ENCODE measurements at places on chromosomes 2 and 18. TPM values are rescaled to one million over a fixed set of nuclear protein-coding genes. Genes with fewer than 3 reads are reported as not detected.

GPR148 gene
- total RNA-seq, result not detected

DSC3 gene
- 0.31 TPM for total RNA-seq

CDH2 gene
- 208 TPM for total RNA-seq

KIAA2012 gene
- total RNA-seq, result 1.9 TPM

CCDC141 gene
- 3.4 TPM for total RNA-seq

ZNF892 gene
- total RNA-seq, result 62.3 TPM

COL5A2 gene
- 10.3 TPM for total RNA-seq

TFCP2L1 gene
- total RNA-seq, result under 0.01 TPM

TUBB8B gene
- not detected for total RNA-seq

CRYGC gene
- not detected for total RNA-seq

DHRS9 gene
- 0.94 TPM for total RNA-seq

SPEG gene
- 24.7 TPM for total RNA-seq

TUBA4B gene
- total RNA-seq, result not detected

TRIM54 gene
- total RNA-seq, result not detected

SCN9A gene
- total RNA-seq, result 144 TPM

HOXD1 gene
- total RNA-seq, result not detected

ZNF519 gene
- total RNA-seq, result 102 TPM

LOXHD1 gene
- total RNA-seq, result 0.31 TPM

WDR75 gene
- 87.6 TPM for total RNA-seq

CTNNA2 gene
- total RNA-seq, result 249 TPM

FOXD4L1 gene
- total RNA-seq, result 0.63 TPM

TXNDC2 gene
- not detected for total RNA-seq

APCDD1 gene
- 18.8 TPM for total RNA-seq

ZDBF2 gene
- total RNA-seq, result 34.4 TPM

LAMA1 gene
- 26.0 TPM for total RNA-seq

LYPD6B gene
- 13.8 TPM for total RNA-seq

Data from parietal lobe (tissue), 2 donors.